ENCODE measurements at places on chromosomes 1 and 21.

DNA sequence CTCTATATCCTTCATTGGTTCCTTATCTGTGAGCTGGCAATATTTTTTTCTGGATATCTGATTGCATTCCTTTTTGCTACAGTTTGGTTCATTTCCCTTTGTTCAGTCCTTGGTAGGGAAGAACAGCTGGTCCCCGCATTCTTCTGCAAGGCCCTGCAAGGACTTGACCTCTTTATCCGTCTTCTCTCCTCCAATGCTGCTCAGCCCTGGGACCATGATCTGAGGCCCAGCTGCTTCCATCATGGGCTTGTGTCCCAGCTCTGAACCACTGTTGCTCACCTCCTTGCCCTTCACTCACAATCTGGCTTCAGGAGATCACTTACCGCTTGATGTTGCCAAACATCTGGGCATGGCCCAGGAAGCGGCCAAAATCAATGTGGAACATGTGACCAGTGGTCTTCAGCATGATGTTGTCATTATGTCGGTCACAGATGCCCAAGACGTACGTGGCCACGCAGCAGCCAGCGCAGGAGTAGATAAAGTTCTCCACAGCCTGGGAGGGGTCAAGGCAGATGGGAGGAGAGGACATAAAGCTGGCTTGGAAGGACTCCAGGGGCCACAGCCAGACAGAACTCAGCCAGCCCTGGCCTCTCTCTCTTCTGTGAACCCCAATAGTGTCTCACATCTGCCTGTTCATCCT, 22.6 kb upstream of the PPP1R15B start:
- no peak for DNase-seq

- no peak for DNase-seq
Measured at GRCh38 chr1:67941155-67941554, 107.9 kb upstream of the GNG12 start.

DNA sequence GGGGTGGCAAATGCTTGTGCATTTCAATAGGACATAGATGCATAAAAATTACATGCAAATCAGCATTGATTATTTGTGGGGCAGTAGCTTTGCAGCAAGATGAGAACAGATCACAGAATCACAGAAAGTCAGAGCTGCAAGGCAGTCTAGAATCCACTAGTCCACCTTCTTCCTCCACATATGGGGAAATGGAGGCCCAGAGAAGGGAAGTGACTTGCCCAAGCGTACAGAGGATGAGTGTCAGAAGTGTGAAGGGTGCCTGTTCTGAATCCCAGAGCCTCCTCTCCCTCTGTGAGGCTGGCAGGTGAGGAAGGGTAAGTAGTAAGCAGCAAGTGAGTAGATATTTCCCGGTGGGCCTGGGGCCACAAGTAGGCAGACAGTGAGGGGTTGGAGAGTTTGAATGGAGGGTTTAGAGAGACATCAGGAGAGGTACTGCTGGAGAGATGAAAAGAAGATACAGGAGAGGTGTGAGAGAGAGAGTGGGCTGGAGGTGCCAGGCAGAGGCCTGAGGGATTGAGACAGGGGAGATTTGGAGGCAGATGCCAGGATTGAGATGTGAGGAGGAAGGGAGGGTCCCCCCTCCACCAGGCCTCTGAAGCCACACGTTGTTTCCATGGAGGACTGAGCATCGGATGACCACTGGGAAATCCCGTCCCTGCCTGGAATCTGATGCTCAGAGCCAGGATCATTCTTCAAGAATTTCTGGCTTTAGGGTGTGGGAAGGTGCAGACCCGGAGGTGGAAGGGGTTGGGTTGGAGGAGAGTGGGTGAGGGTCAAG, 4.8 kb upstream of the MYOG start:
- DNase-seq, result no peak

DNA sequence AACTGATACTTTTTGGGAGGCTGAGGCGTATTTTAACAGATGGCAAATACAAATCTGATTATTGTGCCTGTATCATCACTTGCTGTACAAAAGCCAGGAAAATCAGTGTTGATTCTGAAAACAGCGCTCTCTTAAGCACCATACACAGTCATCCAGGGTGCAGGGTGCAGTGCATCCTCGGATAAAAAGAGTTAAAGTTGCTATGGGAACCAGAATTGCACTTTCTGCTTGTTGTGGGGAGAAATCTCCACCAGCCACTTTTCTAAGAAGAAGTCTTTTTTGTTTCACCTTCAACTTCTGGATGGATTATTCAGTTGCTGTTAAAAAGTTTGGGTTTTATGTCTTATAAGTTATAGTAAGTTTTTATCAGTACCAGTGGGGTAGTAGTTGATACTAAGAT, 3.8 kb downstream of the LAMC1 start:
- no peak for DNase-seq

GRCh38 chr1:110630839-110631663, 24.9 kb upstream of the KCNA2 start:
- DNase-seq, result no peak

GRCh38 chr1:215825056-215825455, 258.0 kb downstream of the KCTD3 start:
- DNase-seq, result no peak

- DNase-seq, result no peak
Measured at GRCh38 chr1:211183747-211184313, 49.9 kb upstream of the KCNH1 start.

- DNase-seq, result no peak
Measured at GRCh38 chr1:35762141-35762540, 7.6 kb downstream of the CLSPN start.

GRCh38 chr1:200916152-200916551, 21.5 kb downstream of the INAVA start:
- no peak for DNase-seq

DNA sequence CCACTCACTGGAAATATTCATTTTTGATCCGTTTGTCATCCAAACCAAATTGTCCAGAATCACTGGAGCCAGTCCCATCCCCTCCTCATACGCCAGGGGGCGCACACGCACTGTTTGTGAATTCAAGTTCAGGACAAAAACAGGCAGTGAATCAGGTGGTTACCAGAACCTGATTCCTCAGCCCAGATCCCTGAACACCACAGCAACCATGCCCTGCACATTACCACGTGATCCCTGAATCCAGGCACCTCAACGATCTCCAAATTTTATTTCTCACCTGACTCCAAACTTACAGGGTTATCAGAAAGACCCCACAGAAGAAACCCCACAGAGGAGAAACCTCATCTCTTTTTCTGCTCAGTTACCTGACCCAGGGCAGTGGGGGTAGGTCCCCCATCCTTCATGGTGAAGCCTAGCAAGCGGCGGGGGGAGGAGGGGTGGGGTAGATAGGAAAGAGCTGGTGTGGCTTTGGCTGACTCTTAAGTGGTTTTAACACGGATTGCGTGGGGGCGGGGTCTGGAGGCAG, 1.4 kb upstream of the PTPRF start:
- DNase-seq, result peak; percentile 75

DNA sequence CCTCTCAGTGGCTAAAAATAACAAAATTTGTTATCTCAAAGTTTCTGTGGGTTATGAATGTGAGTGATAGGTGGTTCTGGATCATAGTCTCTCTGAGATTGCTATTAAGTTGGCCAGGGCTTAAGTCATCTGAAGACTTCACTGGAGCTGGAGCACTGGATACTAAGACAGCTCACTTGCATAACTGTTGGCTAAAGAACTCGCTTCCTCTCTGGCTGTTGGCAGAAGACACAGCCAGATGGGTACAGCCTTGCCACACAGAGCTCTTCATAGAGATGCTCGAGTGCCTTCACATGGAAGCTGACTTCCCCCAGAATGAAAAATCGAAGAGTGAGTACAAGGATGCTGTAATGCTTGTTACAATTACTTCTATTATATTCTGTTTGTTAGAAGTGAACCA, 333.8 kb downstream of the ZP4 start:
- no peak for DNase-seq

DNA sequence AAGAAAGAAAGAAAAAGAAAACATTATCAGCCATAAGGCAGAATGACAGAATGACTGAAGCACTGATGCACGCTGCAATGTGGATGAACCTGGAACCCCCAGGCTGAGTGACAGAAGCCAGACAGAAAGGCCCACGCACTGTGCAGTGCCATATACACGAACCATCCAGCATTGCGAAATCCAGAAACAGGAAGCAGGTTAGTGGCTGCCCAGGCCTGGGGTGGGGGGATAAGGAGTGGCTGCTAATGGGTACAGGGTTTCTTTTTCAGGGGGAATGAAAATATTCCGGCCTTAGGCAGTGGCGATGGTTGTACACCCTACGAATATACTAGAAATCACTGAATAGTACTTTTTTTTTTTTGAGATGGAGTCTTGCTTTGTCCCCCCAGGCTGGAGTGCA, 57.0 kb downstream of the CHD5 start:
- DNase-seq, result no peak

DNA sequence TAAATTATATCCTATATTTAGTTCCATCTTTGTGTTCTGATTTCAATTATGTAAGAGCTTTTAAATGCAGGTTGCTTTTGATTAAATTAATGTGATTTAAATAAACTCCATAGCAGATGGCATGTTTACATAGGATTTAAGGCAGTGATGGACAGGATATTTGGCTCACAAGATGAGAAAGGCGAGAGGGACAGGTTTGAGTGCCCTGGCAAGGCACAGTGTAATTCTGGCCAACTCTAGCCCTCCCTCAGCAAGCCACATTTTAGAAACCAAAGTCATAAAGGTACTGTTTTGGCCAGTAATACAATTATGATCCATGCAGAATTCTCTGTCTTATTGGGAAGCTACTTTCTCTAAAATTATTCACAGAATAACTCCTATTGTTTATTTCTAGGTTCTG, 50.6 kb upstream of the C1orf146 start:
- no peak for DNase-seq

- DNase-seq, result no peak
Measured at GRCh38 chr1:25036117-25036546, 106.1 kb upstream of the RUNX3 start.

DNA sequence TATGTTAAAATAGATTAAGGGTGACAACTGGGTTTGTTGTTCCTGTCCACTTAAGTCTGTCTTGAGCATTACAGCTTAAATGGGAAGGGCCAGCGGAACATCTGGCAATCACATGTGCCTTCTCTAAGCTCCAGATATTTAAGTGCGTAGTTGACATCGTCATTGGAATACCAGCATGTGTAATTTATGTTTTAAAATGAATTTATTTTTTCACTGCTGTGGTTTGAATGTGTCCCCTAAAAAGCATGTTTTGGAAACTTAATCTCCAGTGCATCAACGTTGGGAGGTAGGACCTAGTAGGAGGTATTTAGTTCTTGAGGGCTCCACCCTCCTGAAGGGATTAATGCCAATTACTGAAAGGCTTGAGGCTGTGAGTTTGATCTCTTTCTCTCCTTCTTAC, 13.4 kb downstream of the ZCCHC17 start:
- no peak for DNase-seq

GRCh38 chr1:248793592-248793991, 32.1 kb downstream of the SH3BP5L start:
- DNase-seq, result no peak

- no peak for DNase-seq
Measured at GRCh38 chr1:156226782-156227181, 14.0 kb downstream of the PMF1 start.

DNA sequence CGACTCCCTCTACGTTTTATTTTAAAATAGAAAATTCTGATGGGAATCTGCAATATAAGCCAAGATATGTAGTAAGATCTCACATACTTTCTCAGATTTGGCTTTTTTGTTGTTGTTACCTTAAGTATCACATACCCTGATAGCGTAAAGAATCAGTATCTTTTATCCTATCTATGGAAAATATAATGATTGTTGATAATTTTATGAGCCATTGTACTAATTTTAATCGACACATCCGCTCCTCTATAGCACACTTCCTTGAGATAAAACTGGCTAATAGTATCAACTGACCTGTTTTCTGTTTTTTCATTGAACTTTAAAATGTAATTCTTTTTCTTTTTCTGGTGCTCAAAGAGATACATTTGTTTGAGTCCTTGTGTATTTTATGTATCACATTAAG, 118.7 kb downstream of the NFIA start:
- no peak for DNase-seq
